ENCODE measurements at places on chromosomes 16 and 17.

- DNase-seq: no peak
These were observed 12.6 kb downstream of the MAP3K3 start for GRCh38 chr17:63634816-63635215.

DNA sequence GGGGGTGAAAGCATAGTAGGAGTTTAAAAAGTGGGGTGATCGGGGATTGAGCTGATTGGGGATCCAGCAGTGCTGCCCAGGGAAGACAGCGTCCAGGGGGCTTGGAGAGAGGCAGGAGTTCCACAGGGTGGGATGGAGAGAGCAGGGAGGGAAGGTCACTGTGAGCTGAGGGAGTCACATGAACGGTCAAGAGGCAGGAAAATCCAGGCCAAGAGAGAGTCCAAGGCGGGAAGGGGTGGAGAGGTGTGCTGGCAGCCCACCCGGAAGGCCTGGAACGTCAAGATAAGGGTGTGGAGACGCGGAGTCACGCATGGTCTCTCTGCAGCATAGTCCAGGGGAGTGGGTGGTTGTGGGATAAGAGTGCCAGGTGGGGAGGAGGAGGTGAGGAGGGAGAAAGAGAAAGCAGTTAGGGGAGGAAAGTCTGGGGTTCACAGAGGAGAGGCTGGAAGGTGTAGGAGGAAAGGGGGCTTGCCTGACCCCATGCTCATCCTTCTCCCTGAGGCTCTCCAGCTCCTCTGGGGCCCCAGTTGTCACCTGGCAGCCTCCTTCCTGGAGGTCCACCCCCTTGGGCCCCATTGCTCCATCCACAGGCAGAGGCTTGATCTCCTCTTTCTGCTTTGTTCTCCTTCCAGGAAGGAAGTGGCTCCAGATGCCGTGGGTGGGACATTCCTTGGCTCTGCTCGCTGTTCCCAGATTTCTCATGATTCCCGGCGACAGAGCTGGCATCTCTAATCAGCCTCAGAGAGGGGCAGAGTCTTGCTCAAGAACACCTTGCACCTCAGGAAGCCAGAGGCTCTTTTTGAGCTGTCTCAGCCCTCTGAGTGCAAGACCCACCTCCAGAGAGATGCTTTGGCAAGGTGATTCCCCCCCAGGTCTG, 28.7 kb downstream of the CCR7 start:
- no peak for DNase-seq

DNA sequence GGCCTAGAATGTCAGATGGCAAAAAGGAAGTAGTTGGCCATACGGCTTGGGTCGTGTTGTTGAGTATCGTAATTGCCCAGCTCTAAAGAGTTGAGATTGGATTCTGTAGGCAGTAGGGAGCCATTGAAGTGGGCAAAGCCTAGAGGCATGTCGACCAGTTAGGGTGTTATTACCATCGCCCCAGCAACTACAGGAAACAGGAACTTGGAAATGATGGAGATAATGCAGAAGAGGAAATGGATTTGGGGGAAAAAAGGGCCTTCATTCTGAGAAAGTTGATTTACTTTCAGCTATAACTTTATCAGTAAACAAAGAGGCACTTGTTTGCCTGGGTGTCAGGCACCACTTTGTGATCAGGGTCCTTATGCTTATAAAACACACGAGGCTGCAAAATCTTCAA, 52.6 kb downstream of the COX10 start:
- DNase-seq: no peak

DNA sequence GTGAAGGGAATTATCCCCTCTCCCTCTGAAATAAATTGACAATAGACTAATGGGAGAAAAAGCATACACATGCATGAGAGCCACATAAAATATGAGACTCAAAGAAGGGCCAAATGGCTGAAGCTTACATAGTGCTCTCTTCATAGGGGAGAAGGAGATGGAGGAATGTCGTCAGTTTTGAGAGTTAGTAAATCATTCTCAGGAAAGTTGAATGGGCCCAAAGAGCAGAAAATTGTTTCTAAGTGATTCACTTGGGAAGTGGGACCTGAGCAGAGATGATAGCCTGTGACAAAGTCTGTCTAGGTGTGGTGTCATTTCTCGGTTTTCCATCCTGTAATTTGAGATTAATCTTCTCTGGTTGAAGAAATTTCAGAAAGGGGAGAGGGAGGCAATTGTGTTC, 35.0 kb downstream of the BCAS3 start:
- DNase-seq: peak; percentile 88

- DNase-seq: no peak
These were observed 23.8 kb downstream of the NLRP1 start for GRCh38 chr17:5560361-5560988.

GRCh38 chr17:2704031-2704889, 7.3 kb downstream of the CLUH start:
- no peak for DNase-seq

- no peak for DNase-seq
These were observed 73.2 kb downstream of the RTN4RL1 start for GRCh38 chr17:1951920-1952319.
